Stimulated activated CD8-positive, alpha-beta memory T cell treated with anti-CD3 and anti-CD28 coated beads, Interleukin-15, amount 100 ng/mL, for 4 hours (primary cell): ENCODE measurements at places on chromosomes 1 and 21.

GRCh38 chr1:92094090-92094489 is 13.9 kb downstream of the BTBD8 start:
- no peak for DNase-seq

- no peak for DNase-seq
Measured at GRCh38 chr1:168958562-168959289, 147.8 kb upstream of the ATP1B1 start.

- no peak for DNase-seq
Measured at GRCh38 chr1:231512147-231512698, 16.2 kb upstream of the TSNAX start.

DNA sequence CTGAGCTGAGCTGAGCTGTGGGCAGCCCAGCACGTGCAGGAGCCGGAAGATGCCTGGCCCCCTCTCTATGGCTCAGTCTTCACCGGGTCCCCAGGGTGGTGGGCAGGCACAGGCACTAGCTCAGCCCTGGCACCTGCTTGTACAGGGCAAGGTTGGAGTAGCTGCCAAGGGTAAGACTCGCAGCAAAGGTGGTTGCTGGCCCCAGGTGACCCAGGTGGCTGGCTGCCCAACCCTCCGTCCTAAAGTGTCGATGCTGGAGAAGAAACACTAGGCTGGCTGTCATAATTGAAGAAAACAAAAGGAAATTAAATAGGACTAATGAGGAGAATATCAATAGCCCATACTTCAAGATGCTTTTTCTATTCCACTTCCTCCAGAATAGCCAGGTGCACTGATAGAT is 77.1 kb upstream of the ACTL8 start:
- no peak for DNase-seq
